Endothelial cell (in vitro differentiated cells): ENCODE measurements at places on chromosomes 2 and 18. TPM values are rescaled to one million over a fixed set of nuclear protein-coding genes. Genes with fewer than 3 reads are reported as not detected.

GRCh38 chr2:77808599-77808998, 286.4 kb upstream of the LRRTM4 start:
- H3K27ac ChIP-seq: no peak overlapping the region
- H3K27me3 ChIP-seq: peaks cover 2% of the 10 kb centered on the region
- H3K4me3 ChIP-seq: no peak overlapping the region
- no peaks in the 10 kb centered on the region for H3K36me3 ChIP-seq
- no peaks in the 10 kb centered on the region for H3K4me1 ChIP-seq

GRCh38 chr2:228367356-228367755, 185.9 kb upstream of the SPHKAP start:
- DNase-seq: no peak
- H3K27me3 ChIP-seq: peaks cover 1% of the 10 kb centered on the region
- H3K4me3 ChIP-seq: no peak overlapping the region
- no peak overlapping the region for H3K27ac ChIP-seq
- H3K4me1 ChIP-seq: no peaks in the 10 kb centered on the region
- H3K36me3 ChIP-seq: no peaks in the 10 kb centered on the region

DNA sequence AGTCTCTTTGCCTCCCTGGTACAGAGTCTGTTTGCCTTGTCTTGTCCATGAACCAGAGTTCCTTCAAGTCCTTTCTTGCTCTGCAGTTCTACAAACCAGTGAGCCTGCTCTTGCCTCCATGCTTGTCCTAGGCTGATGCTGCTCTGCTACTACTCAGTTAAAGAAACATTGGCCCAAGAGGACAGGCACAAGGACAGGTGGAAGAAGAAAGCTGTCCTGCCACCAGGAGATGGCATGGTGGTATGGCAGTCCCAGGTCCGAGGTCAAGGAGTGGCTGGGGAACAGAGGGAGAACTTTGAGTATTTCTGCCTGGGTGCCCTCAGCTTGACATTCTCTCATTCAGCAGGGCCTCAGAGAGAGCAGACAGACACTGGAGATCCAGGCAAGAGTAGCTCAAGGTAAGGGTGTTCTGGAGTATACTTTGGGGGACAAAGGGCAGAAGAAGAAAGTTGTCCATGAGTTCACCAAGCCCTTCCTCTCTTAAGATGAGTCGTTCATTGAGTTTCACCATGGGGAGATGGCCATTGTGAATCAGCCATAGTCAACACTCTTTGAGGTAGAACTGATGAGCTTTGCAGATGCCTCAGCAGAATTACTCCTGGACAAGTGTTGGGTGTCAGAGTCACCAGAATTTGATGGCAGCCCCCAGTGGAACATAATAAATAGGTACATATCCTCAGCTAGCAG, 20.4 kb downstream of the TTC32 start:
- H3K36me3 ChIP-seq: peaks cover 11% of the 10 kb centered on the region
- H3K4me3 ChIP-seq: no peak overlapping the region
- no peak for DNase-seq
- no peak overlapping the region for H3K27ac ChIP-seq

GRCh38 chr2:72765997-72766609, 59.7 kb downstream of the EXOC6B start:
- H3K27me3 ChIP-seq: no peaks in the 10 kb centered on the region
- no peak for DNase-seq
- no peak overlapping the region for H3K4me3 ChIP-seq
- H3K36me3 ChIP-seq: peaks cover 12% of the 10 kb centered on the region
- H3K4me1 ChIP-seq: no peaks in the 10 kb centered on the region

Gene HOXD9
- total RNA-seq: 0.56 TPM

Gene APOB
- total RNA-seq: 15.9 TPM

Gene RAB17
- 1.5 TPM for total RNA-seq

Gene BCL2
- 9.2 TPM for total RNA-seq

Gene ABI2
- 101 TPM for total RNA-seq
